Mesothelial cell of epicardium (in vitro differentiated cells): ENCODE measurements at places on chromosomes 12 and 14.

DNA sequence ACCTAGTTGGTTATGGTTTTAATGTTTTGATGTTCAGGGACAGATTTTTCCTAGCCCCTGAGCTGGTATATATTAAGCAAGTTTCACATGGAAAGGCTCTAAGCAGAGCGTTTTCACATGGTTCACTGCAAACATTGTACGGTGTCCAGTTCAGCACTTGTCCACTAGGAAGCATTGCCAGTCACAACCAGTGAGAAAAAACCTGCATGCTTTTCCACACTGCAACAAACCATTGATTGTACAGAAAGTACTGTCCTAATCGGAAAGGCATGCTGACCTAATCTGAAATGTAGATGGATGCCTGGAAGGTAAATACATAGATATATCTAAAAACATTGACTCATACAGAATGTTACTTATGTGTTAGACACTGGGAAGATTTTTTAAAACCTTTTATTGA is 25.0 kb upstream of the NPAS3 start:
- DNase-seq, result no peak

GRCh38 chr14:74608959-74609611 is 3.0 kb downstream of the LTBP2 start:
- peak; percentile 89 for DNase-seq

- no peak for DNase-seq
Measured at GRCh38 chr14:28323366-28323765, 443.2 kb upstream of the FOXG1 start.

DNA sequence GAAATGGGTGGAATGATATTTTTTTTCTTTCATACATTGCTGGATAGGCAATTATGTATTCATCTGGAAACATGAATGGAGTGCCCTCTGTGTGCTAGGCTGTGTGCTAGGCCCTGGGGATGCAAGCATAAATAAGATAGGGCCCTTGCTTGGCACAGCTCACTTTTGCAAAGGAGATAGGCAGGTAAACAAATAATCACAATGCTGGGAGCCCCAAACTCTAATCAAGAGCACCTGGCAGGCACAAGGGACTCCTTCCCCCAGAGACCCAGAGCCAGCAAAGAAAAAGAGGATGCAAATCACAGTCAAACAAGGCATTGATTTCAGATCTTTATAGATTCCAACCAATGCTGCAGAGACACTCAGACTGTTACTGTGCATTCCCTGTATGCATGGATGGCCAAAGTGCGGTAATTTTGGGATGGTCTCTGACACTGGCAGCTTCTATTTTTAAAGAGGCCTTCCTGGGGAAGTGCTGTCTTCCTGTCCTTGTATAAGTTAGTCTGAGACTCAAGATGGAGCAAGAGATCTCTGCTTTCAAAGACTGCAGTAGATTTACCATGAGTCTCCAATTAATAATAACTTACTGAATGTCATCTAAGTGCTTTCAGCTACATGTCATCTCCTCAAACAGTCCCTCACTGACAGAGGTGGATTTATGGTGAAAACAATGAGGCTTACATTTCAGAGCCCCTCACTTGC is 45.1 kb upstream of the CPM start:
- no peak for DNase-seq
